GM19239 (cell line): ENCODE measurements at places on chromosomes 2 and 18.

GRCh38 chr18:57794951-57795728, 8.0 kb downstream of the ATP8B1 start:
- no peak for DNase-seq

- DNase-seq: no peak
Measured at GRCh38 chr2:41579806-41580205, 468.0 kb upstream of the PKDCC start.

DNA sequence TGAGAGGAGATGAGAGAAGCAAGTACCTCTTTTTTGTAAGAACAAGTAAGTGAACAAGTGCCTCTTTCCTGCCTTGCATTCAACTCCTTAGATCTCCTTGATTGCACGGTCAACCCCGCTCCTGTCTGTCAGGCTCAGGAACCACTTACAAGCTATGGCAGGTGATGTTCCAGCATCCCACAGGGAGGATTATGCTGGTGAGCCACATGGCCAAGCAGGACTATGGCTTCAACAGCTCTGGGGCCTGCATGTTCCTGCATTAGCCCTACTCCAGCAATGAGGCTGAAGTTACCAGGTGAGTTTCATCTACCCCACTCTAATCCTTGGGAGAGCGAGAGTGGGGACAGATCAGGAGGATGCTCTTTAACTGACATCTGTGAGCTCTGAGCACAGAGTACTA, 29.5 kb downstream of the TTC32 start:
- no peak for DNase-seq

- no peak for DNase-seq
Measured at GRCh38 chr2:170771421-170771937, 1.3 kb downstream of the ERICH2 start.
